ENCODE measurements at places on chromosomes 2 and 18.

GRCh38 chr18:51107082-51107481, 77.1 kb downstream of the SMAD4 start:
- no peak for DNase-seq

DNA sequence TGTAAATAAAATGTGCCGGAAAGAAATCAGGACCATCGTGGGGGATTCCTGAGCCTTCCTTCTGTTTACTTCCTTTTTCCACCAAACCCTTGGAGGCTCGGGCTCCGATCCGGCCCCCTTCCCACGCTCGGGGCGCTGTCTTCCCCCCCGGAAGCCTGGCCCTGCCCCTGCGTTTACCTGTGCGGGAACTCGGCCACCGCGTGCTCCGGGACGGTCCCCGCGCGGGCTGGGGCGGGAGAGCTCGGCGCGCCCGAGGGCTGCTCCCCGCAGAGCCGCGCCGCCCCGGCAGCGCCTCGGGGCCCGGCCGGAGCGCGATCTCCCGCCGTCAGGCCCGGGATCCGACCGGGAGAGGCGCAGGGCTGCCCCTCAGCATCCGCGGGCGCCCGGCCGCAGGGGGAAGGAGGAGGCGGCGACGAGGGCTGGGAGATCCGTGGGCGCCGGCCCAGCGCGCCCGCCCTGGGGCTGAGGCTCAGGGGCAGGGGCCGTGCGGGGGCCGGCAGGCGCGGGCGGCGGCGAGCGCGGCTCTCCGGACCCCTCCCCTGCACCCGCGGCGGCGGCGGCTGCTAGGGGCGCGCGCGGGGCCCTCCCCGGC, 435 bp downstream of the ADCY3 start:
- DNase-seq = peak; percentile 36

GRCh38 chr2:88396209-88396608, 56.3 kb downstream of the FOXI3 start:
- DNase-seq = no peak

GRCh38 chr2:3171564-3172264, 205.9 kb downstream of the EIPR1 start:
- DNase-seq = no peak

GRCh38 chr2:199704358-199705238, 146.4 kb downstream of the FTCDNL1 start:
- DNase-seq = no peak

- DNase-seq = no peak
These were observed 164.2 kb downstream of the MYT1L start for GRCh38 chr2:2166881-2167280.

- DNase-seq = no peak
These were observed 20.7 kb downstream of the INPP5D start for GRCh38 chr2:233080836-233081229.

- DNase-seq = no peak
These were observed 42.2 kb upstream of the CCDC68 start for GRCh38 chr18:55001394-55002024.

DNA sequence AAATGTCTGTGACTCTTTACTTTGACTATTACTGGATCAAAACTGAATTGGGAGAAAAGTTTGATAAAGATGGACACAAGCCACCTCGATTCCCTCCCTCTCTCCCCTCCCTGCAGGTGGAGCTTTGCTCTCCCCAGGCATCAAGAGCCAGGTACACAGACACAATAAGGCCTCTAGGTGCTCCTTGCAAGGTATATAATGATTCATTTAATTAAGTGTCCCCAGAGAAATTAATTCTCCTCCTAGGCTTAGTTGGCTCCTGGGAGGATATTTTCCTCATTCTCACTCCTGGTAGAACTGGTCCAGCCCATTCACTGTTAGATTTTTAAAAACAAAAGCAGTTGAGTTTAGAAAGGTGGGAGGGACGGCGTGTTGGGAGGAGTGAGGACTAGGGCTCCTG, 352.4 kb upstream of the SMIM21 start:
- no peak for DNase-seq

DNA sequence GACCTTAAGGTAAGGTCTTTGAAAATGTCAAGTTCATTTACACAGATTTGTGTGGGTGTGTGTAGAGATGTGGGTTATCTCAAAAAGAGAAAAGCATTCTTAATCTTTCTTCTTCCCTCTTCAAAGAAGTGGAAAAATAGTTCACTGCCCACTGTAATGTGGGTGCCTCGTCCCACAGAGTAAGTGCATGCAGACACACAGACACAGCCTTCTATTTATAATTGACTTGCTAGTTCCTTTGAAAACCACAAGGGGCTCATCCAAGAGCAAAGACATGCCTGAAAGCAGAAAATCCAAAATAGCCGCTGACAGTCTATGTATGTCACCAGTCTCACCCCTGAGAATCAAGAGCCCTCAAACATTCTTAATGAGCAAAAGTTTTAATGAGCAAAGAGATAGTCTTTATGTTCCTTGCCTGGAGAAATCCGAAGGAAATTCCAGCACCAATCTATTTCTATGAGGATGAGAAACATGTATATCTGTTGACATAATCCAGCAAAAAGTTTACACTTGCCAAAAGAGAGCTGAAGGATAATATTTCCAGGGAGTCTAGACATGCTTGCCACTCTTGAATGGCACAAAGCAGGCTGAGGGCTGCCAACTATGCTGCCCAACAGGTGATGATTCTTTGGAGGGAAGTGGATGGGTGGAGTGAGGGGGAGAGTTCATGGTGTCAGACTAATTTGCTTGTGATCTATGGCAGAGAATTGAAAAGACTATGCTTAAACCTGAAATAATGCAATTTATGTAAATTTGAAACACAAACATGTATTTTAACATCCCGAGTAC, 93.9 kb downstream of the ACVR1 start:
- no peak for DNase-seq

GRCh38 chr2:56183643-56184499, at the start of gene CCDC85A:
Gene CCDC85A, plus strand, starts transcription at chr2:56183990. Its CDS starts 635 bp downstream, at chr2:56184625.
- DNase-seq = peak; percentile 60

DNA sequence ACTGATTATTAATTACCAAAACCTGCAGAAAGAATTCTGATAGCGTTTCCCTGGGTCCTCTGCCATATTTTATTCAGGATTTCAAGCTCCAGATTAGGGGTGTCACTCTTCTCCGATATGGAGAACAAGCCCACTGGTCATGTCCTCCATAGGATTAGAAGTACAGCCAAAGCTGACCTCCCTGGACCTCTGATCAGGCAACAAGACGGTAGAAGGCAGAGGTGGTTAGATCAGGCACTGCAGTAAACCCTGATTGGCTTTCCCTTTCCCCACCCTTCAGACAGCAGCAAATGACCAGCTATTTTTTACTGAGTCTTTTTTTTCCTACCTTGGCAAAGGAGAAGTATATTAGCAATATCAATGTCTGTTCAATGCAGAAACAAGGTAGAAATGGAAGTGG, 37.7 kb downstream of the SPC25 start:
- no peak for DNase-seq

GRCh38 chr2:234178330-234179030, 128.0 kb downstream of the SPP2 start:
- no peak for DNase-seq

- no peak for DNase-seq
These were observed 3.8 kb downstream of the DLX2 start for GRCh38 chr2:172098650-172099471.

DNA sequence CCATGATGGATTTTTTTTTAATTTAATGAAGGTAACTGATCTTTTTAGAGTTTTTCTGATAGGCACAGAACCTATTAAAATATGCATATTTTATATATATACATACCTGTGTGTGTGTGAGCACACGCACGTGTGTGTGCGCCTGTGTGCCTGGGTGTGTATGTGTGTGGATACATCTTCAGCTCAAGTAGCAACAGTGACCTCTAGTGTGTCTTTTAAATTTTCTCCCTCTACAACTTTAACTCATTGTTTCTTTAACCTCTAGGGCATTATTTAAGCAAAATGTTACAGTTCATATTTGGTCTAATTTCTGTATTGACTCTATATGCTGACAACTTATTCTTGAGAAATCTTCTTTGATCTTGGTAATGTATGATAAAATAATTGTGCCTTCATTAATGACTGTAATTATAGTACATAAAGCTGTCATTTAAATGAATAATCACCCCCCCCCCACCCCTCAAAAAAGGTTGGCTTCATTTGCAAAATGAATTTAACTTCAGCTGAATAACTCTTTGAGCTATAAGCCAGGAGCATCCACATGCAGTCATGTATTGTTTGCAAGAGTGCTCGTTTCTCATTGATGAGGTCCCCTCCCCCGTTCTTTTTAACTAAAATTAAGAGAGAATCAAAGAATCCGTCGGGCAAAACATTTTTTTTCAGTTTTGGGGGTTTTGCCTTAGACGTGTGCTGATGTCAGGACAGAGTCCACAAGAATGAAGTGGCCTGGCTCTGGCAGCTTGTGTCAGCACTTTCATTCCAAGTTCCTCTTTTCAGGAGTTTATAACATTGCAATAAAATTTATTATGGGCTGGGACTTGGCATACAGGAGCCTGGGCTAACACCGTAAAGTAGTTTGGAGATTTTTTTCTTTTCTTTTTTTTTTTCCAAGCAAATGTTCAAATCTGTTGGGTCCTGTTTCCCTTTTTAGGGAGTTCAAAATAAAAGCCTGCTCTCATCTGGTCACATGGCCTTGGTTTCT, 80.0 kb downstream of the ETAA1 start:
- DNase-seq = peak; percentile 58

GRCh38 chr2:151902829-151903228, 74.6 kb upstream of the ARL5A start:
- no peak for DNase-seq

DNA sequence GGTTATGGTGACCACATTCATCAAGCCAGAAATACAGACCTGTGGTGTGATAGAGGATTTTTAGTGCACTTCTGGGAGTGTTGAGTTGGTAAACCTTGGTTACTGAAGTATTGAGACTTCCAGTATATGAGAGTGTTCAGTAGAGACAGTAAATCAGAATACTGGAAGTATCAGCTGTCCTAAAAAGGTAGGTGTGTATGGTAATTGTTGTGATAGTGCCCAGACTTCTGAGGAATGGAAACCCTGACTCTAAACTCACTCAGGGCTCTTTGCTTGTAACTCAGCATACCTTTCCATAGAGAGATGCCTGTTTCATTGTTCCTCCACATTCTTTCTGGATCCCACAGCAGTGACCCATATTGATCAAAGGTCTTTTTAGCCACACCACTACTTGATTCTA, 217.1 kb downstream of the SETBP1 start:
- DNase-seq = no peak

DNA sequence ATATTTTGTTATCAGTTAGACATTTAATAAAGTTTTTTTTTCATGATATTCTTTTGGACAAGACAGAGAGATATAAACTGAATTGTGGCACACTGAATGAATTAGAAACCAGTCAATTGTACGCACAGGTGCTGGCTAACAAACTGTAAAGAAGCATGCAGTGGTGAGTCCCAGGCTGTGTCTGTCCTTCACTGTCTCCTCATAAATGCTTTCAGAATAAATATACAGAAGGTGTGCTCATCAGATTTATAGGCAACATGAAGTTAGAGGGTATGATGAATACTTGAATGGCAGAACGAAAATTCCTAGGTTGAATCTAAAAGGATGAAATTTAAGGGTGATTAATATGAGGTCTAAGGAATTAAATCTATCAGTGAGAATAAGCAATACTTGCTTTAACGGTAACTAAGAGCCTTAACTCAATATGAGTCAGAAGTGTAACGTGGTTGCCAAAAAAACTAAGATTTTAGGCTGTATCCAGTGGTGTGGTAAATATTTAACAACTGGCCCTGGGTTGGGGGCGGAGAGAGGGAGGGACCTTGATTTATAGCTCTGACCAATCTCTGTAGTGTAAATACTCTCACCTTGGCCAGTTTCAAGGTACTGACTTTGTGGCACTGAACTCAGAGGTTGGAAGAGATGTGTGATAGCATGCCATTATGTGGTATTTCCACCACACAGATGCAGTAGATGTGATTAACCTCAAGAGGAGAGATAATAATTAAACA, 41.9 kb upstream of the AAK1 start:
- DNase-seq = no peak

- DNase-seq = no peak
These were observed 375.4 kb downstream of the DCC start for GRCh38 chr18:52715421-52715820.

DNA sequence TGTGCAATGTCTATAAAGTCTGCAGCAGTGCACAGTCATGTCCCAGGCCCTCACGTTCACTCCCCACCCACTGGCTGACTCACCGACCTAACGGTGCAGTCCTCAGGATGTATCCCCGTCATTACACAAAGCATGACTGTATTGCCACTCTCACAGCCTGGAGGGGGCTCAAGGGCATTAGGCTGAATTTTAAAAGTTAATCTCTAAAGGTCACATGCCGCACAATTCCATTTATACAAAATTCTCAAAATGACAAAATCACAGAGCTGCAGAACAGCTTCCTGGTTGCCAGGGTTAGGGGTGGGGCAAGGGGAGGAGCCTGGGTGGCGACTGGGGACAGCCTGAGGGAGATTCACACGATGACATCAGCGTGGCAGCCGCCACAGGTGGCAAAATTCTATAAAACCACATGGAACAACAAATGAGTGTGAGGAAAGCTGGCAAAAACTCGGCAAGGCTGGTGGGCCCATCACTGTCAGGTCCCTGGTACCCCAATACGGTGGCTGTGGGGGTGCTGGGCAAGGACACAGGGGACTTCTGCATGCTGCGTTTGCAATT, 97.6 kb downstream of the NDUFA10 start:
- peak; percentile 41 for DNase-seq

DNA sequence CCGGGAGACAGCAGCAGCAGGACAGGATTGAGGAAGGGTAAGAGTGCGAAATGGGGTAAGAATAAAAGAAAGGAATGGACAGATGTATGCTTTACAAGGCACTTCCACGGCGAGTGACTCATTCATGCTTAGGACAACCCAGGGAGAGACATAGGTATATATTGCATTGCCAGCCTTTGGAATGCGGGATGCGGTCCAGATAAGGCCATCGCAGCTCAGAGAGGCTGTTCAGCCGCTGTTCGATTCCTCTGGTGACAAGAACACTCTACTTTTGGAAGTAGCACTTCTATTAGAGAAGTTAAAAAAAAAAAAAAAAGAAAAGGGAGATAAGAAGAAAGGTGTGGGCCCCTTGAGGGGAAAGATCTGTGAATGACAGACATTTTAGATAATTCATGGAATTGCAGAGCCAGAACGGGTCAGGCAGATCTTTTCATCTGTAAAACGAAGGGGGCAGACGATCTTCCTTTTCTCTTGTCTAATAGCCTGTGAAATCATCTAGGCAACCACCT, 819 bp upstream of the NCOA1 start:
- DNase-seq = peak; percentile 68

- no peak for DNase-seq
These were observed 21.5 kb upstream of the SPRED2 start for GRCh38 chr2:65453916-65454315.

DNA sequence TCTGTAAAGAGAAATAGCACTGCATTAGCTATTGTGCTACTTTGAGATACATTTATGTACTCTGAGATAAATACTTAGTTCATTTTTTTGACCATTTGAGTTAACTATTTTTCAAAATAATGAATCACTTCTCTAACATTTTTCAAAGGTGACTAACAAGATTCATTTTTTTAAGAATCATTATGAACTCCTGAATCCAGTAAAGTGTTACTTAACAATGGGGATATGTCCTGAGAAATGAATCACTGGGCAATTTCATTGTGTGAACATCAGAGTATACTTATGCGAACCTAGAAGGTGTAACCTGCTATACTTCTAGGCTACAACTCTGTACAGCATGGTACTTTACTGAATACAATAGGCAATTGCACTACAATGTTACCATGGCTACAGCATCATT, 355.8 kb downstream of the ARL6IP6 start:
- no peak for DNase-seq

All from left colon (tissue), 2 donors.